ENCODE measurements at places on chromosomes 2 and 18.

DNA sequence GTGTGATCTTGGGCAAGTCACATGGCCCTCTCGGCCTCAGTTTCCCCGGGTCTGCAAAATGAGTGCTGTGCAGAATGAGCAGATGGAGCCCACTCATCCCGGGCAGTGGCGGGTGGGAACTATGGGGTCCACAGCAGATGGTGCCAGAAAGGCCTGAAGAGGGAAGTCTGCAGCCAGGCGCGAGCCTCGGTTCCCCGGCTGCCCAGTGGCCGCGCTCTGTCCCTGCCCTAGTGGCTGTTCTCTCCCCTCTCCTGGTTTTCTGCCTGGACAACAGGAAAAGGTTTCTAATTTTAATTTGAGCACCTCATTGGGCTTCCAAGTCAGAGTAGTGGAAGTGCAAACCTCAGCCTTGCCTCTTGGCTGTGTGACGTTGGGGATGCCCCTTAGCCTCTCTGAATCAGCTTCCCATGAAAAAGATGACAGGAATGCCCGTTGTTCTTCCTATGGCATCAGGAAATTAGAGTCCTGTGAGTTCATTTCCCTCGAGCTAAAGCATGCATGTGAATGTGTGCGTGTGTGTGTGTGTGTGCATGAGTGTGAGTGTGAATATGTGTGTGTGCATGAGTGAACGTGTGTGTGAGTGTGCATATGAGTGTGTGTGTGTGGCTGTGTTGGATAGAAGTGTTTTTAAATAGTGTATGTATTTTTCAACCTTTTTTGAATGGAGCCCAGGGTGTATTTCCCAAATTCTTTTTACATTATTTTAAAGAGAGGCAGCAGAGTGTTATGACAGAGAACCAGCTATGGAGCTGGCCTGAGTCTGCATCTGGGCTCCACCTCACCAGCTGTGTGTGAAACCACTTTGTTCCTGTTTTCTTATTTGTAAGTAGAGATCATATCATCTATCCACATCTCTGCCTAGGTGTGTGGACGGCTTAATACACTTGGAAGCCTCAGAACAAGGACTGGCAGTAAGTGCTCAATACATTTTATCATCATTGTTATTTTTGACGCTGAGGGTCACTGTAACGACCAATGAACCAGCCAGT lies 41.3 kb downstream of the RRM2 start:
- H3K36me3 ChIP-seq, result peaks cover 33% of the 10 kb centered on the region
- no peak for DNase-seq
- H3K27me3 ChIP-seq, result no peaks in the 10 kb centered on the region
- H3K27ac ChIP-seq, result no peak overlapping the region

DNA sequence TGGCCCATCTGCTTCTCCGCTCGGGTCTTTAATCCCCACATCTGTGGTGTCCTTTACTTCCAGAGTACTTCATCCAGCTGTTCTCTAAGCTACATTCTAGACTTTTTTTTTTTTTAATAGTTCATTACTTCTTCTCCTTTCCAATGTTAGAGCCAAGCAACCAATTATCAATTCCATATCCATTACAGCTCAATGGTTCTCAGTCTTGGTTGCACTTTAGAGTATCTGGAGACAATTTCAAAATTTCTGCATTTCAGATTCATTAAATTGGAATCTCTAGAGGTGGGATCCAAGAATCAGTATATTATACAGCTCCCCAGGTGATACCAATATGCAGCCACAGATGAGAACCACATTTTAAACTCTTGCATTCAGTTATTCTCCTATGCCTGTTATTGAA lies 43.9 kb upstream of the ZSWIM2 start:
- no peak overlapping the region for H3K4me3 ChIP-seq
- DNase-seq, result no peak
- no peaks in the 10 kb centered on the region for H3K27me3 ChIP-seq
- no peaks in the 10 kb centered on the region for H3K36me3 ChIP-seq
- H3K4me1 ChIP-seq, result no peaks in the 10 kb centered on the region

- peaks cover 46% of the 10 kb centered on the region for H3K27me3 ChIP-seq
- H3K4me1 ChIP-seq, result peaks cover 53% of the 10 kb centered on the region
- peak overlapping the region; percentile 47 for H3K4me3 ChIP-seq
- H3K27ac ChIP-seq, result peak overlapping the region; percentile 83
These were observed 12.9 kb downstream of the WNT10A start for GRCh38 chr2:218893349-218894150.

- no peak for DNase-seq
- H3K36me3 ChIP-seq, result no peaks in the 10 kb centered on the region
- H3K27me3 ChIP-seq, result no peaks in the 10 kb centered on the region
- no peak overlapping the region for H3K4me3 ChIP-seq
- no peaks in the 10 kb centered on the region for H3K4me1 ChIP-seq
- H3K27ac ChIP-seq, result no peak overlapping the region
These were observed 107.5 kb upstream of the CELF4 start for GRCh38 chr18:37672932-37673595.
